Endothelial cell of umbilical vein (primary cell): ENCODE measurements at places on chromosomes 16 and 17. TPM values are rescaled to one million over a fixed set of nuclear protein-coding genes. Genes with fewer than 3 reads are reported as not detected.

EFCAB5 gene
- 0.40 and 0.44 TPM in 2 replicates for total RNA-seq

OTOP3 gene
- not detected in 2 replicates for total RNA-seq

TLCD3B gene
- total RNA-seq: 0.86 and 0.99 TPM in 2 replicates

SLC5A10 gene
- not detected in 2 replicates for total RNA-seq

SGCA gene
- total RNA-seq: not detected in 2 replicates
